ENCODE measurements at places on chromosomes 11 and 22.

- H3K4me3 ChIP-seq: no peak overlapping the region
- H3K27me3 ChIP-seq: no peaks in the 10 kb centered on the region
- H3K36me3 ChIP-seq: no peaks in the 10 kb centered on the region
- no peak overlapping the region for H3K27ac ChIP-seq
- no peak for DNase-seq
- H3K4me1 ChIP-seq: no peaks in the 10 kb centered on the region
These were observed 146.4 kb downstream of the CHST1 start for GRCh38 chr11:45518833-45519535.

GRCh38 chr22:17774206-17774925 lies at the start of gene BID:
BID (minus strand) TSS chr22:17774469; CDS start chr22:17750116, 24,353 bp downstream.
- DNase-seq: peak; percentile 66
- peak within 1 kb of the TSS; percentile 99 for H3K27ac ChIP-seq
- no peaks in the 10 kb centered on the region for H3K36me3 ChIP-seq

- no peak overlapping the region for H3K27ac ChIP-seq
- H3K36me3 ChIP-seq: no peaks in the 10 kb centered on the region
- H3K4me1 ChIP-seq: no peaks in the 10 kb centered on the region
These were observed 24.9 kb upstream of the SEPTIN5 start for GRCh38 chr22:19689408-19689807.

DNA sequence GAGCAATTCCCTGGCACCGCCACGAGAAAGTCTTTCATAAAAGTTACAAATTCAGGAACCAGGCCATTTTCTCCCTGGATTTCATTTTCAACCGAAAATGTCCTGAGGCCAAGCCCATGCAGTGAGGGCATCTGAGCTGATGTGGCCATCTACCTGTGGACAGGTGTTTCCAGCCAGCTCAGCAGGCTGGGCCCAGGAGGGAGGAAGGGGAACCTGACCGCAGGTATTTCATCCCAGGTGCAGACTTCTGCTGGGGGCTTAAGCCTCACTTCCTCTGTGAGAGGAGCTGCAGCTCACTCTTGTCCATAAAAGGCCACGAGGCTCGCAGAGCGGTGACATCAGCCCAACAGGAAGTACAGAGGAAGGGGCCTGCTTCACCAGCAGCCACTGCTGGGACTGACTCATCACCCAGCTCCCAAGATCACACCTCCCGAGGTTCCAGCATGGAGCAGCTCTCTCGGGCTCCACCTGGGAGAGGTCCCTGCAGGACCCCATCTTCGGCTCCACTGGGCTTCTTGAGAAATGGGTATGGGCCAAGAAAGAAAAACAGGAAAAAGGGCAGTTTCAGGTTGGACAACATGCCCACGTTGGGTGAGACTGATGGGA lies 56.4 kb downstream of the MYH9 start:
- H3K4me1 ChIP-seq: peaks cover 92% of the 10 kb centered on the region
- H3K36me3 ChIP-seq: peaks cover 17% of the 10 kb centered on the region
- DNase-seq: peak; percentile 72
- peak overlapping the region; percentile 98 for H3K27ac ChIP-seq
- peak overlapping the region; percentile 91 for H3K4me3 ChIP-seq

DNA sequence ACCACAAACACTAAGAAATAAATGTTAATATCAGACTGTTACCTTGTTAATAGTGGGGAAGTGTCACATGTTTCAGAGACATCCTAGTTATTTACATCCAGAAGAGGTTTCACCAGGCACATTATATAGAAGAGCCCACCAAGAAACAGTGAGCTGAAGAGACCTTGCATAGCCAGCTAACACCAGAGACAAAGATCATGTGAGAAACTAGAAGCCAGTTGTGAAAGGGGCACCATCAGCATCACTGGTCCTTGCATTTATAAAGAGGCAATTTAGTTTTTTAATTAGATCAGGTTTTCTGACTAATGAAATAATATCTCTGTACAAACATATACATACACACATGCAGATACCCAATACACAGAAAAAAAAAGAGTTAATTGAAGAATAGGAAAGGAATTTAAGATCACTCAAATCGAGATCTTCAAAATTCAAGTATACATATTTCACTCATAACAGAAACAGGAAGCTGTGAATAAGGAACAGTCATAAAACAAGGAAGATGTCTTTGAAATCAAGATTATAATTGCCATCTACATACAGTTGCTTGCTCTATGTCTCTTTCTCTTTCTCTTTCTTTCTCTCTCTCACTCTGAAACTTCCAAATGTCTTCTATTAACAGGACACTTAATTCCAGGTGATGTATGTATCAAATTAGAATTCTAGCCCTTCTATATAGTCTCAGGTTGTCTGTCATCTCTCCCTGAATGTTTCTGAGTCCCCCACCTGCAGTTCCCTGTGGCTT lies 348.7 kb downstream of the ETS1 start:
- peak overlapping the region; percentile 2 for H3K4me3 ChIP-seq
- peaks cover 18% of the 10 kb centered on the region for H3K4me1 ChIP-seq
- H3K36me3 ChIP-seq: no peaks in the 10 kb centered on the region
- DNase-seq: no peak
- H3K27ac ChIP-seq: no peak overlapping the region
- no peaks in the 10 kb centered on the region for H3K27me3 ChIP-seq

- no peaks in the 10 kb centered on the region for H3K36me3 ChIP-seq
- DNase-seq: no peak
- H3K4me1 ChIP-seq: peaks cover 11% of the 10 kb centered on the region
- H3K4me3 ChIP-seq: no peak overlapping the region
These were observed 20.4 kb upstream of the EHF start for GRCh38 chr11:34600339-34601084.

- no peak for DNase-seq
- H3K27me3 ChIP-seq: peaks cover 14% of the 10 kb centered on the region
- no peaks in the 10 kb centered on the region for H3K36me3 ChIP-seq
These were observed 10.4 kb upstream of the CACNA1I start for GRCh38 chr22:39560127-39560526.

GRCh38 chr22:38032681-38033521 lies 24.3 kb upstream of the PICK1 start:
- no peak for DNase-seq
- H3K4me1 ChIP-seq: peaks cover 7% of the 10 kb centered on the region
- no peaks in the 10 kb centered on the region for H3K36me3 ChIP-seq
- no peak overlapping the region for H3K4me3 ChIP-seq

- H3K36me3 ChIP-seq: no peaks in the 10 kb centered on the region
- no peak for DNase-seq
- H3K27ac ChIP-seq: no peak overlapping the region
- peaks cover 5% of the 10 kb centered on the region for H3K4me1 ChIP-seq
- no peaks in the 10 kb centered on the region for H3K27me3 ChIP-seq
These were observed 123.5 kb downstream of the UVRAG start for GRCh38 chr11:75938543-75938942.

- peaks cover 3% of the 10 kb centered on the region for H3K36me3 ChIP-seq
- no peaks in the 10 kb centered on the region for H3K4me1 ChIP-seq
- DNase-seq: no peak
- H3K4me3 ChIP-seq: no peak overlapping the region
- H3K27ac ChIP-seq: no peak overlapping the region
- peaks cover 3% of the 10 kb centered on the region for H3K27me3 ChIP-seq
These were observed 3.4 kb downstream of the TAGLN start for GRCh38 chr11:117202386-117203068.

- no peak overlapping the region for H3K4me3 ChIP-seq
- no peaks in the 10 kb centered on the region for H3K36me3 ChIP-seq
- no peaks in the 10 kb centered on the region for H3K4me1 ChIP-seq
- no peak for DNase-seq
- no peaks in the 10 kb centered on the region for H3K27me3 ChIP-seq
- no peak overlapping the region for H3K27ac ChIP-seq
These were observed 8.6 kb upstream of the UPB1 start for GRCh38 chr22:24486501-24486921.

- H3K4me1 ChIP-seq: peaks cover 2% of the 10 kb centered on the region
- H3K27me3 ChIP-seq: no peaks in the 10 kb centered on the region
- no peak for DNase-seq
- H3K4me3 ChIP-seq: no peak overlapping the region
These were observed 457.5 kb upstream of the CCDC179 start for GRCh38 chr11:23317816-23318215.

DNA sequence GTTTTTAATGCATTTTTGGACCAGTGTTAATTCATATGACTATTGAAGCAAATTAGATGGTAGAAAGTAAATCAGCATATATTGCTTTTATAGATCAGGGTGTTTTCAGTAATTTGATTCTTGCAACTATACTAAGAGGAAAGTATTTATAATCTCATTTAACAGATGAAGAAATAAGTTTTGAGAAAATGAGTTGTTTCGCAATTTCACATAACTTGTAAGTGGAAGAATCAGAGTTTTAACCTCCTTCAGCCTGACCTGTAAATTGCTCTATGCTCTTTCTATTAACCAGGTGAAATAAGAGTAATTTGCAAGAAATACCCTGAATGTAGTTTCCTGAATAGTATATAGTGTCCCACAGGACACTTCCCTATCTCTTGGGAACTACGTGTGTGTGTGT lies 1106.8 kb upstream of the RAG2 start:
- H3K4me3 ChIP-seq: no peak overlapping the region
- peaks cover 6% of the 10 kb centered on the region for H3K36me3 ChIP-seq
- peaks cover 2% of the 10 kb centered on the region for H3K27me3 ChIP-seq
- H3K4me1 ChIP-seq: peaks cover 9% of the 10 kb centered on the region
- no peak overlapping the region for H3K27ac ChIP-seq
- DNase-seq: no peak

- H3K36me3 ChIP-seq: peaks cover 8% of the 10 kb centered on the region
- H3K4me1 ChIP-seq: peaks cover 34% of the 10 kb centered on the region
- no peak overlapping the region for H3K27ac ChIP-seq
- DNase-seq: no peak
- H3K4me3 ChIP-seq: no peak overlapping the region
These were observed 5.8 kb downstream of the PITPNB start for GRCh38 chr22:27913162-27913741.

- H3K4me1 ChIP-seq: no peaks in the 10 kb centered on the region
- H3K27me3 ChIP-seq: peaks cover 4% of the 10 kb centered on the region
- H3K36me3 ChIP-seq: no peaks in the 10 kb centered on the region
- no peak for DNase-seq
- H3K4me3 ChIP-seq: no peak overlapping the region
These were observed 119.0 kb upstream of the FGF3 start for GRCh38 chr11:69938206-69938605.

DNA sequence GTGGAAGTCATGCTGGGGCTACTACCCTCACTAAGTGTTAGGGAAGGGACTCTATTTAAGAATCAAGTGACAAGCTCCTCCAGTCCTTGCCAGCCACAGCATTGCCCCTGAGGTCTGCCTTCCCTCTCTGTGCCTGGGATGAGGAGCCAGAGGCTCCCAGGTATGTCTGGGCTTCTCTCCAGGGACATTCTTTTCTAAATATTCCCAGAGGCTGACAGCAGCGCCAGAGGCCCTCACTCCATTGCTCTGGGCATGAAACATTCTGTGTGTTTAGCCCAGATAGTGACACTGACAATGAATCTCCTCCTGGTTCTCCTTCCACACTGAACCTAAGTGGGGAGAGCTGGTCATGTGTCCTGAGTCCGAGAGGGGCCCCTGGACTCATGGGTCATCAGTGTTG lies 2.2 kb downstream of the OR51E1 start:
- no peak overlapping the region for H3K4me3 ChIP-seq
- H3K4me1 ChIP-seq: no peaks in the 10 kb centered on the region
- no peak for DNase-seq
- H3K27me3 ChIP-seq: peaks cover 1% of the 10 kb centered on the region

DNA sequence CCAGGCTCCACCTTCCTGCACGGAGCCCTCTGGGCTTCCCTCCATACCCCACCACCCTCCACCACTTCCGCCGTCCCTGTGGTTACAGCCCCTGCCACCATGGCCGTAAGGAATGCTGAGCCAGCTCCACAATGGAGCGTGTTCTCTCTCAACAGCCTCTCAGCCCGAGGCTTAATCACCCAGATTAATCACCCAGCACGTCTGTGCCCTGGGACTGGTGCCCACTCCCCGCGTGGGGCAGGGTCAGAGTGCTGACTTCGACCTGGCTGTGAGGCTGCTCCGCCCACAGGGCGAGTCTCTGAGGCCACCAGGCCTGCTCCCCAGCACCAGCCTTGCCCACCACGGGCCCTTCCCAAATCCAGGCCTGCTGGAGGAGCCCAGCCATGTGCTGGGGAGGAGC lies 4.0 kb upstream of the TH start:
- H3K27ac ChIP-seq: no peak overlapping the region
- no peaks in the 10 kb centered on the region for H3K4me1 ChIP-seq
- no peaks in the 10 kb centered on the region for H3K36me3 ChIP-seq
- no peaks in the 10 kb centered on the region for H3K27me3 ChIP-seq
- no peak overlapping the region for H3K4me3 ChIP-seq

DNA sequence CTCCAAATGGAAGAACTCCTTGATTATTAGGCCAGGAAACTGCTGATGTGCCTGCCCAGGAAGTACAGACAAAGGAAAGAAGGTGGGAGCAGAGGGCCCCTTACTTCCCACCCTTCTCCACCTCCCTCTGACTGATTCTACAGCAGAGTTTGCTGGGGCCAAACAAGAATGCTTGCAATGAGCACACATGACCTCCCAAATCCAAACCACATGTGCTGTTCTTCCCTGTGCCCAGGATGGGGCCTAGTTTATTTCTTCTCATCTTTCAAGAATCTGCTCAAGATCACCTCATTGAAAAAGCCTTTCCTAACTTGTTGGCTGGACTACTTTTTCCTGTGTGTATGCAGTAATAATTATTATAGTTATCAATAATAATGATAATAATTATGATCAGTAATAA lies 286.1 kb downstream of the RAB38 start:
- no peaks in the 10 kb centered on the region for H3K36me3 ChIP-seq
- DNase-seq: no peak
- H3K4me3 ChIP-seq: no peak overlapping the region
- H3K4me1 ChIP-seq: no peaks in the 10 kb centered on the region
- no peak overlapping the region for H3K27ac ChIP-seq
- H3K27me3 ChIP-seq: peaks cover 4% of the 10 kb centered on the region

GRCh38 chr11:131495423-131495822 lies 125.0 kb downstream of the NTM start:
- H3K4me1 ChIP-seq: no peaks in the 10 kb centered on the region
- H3K4me3 ChIP-seq: no peak overlapping the region
- no peaks in the 10 kb centered on the region for H3K36me3 ChIP-seq
- no peak overlapping the region for H3K27ac ChIP-seq
- DNase-seq: no peak

GRCh38 chr11:130159657-130160497 lies at the start of gene ST14:
ST14 (plus strand) TSS chr11:130159782; CDS start chr11:130159980, 198 bp downstream.
- peaks cover 10% of the 10 kb centered on the region for H3K27me3 ChIP-seq
- no peak for DNase-seq
- H3K4me1 ChIP-seq: peaks cover 10% of the 10 kb centered on the region
- no peak within 1 kb of the TSS for H3K27ac ChIP-seq

GRCh38 chr22:29325785-29326315 lies 10.4 kb upstream of the RASL10A start:
- DNase-seq: no peak
- H3K36me3 ChIP-seq: peaks cover 4% of the 10 kb centered on the region
- H3K27ac ChIP-seq: no peak overlapping the region
- H3K4me1 ChIP-seq: no peaks in the 10 kb centered on the region
- H3K27me3 ChIP-seq: peaks cover 1% of the 10 kb centered on the region
- H3K4me3 ChIP-seq: no peak overlapping the region

- peaks cover 43% of the 10 kb centered on the region for H3K4me1 ChIP-seq
- no peak for DNase-seq
- no peak overlapping the region for H3K4me3 ChIP-seq
- H3K27ac ChIP-seq: no peak overlapping the region
These were observed 43.9 kb downstream of the KDM2A start for GRCh38 chr11:67163006-67163405.

GRCh38 chr11:62142921-62143320 lies 19.1 kb downstream of the INCENP start:
- H3K27ac ChIP-seq: no peak overlapping the region
- H3K4me3 ChIP-seq: no peak overlapping the region
- peaks cover 2% of the 10 kb centered on the region for H3K27me3 ChIP-seq

All from immature natural killer cell (primary cell).